ENCODE measurements at places on chromosomes 7 and 10. TPM values are rescaled to one million over a fixed set of nuclear protein-coding genes. Genes with fewer than 3 reads are reported as not detected.

GRCh38 chr7:27030393-27031050 is 65.3 kb downstream of the HOXA1 start:
- DNase-seq, result no peak

DNA sequence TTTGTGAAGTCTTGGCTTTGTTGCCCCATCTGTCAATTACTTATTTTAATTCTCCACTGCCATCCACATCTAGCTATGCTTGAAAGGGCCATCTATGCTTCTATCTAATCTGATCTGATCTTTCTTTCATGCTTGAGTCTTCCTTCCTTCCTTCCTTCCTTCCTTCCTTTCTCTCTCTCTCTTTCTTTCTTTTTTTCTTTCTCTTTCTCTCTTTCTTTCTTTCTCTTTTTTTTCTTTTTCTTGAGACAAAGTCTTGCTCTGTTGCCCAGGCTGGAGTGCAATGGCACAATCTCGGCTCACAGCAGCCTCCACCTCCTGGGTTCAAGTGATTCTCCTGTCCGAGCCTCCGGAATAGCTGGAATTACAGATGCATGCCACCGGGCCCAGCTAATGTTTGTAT is 11.3 kb downstream of the TFR2 start:
- DNase-seq, result no peak

DNA sequence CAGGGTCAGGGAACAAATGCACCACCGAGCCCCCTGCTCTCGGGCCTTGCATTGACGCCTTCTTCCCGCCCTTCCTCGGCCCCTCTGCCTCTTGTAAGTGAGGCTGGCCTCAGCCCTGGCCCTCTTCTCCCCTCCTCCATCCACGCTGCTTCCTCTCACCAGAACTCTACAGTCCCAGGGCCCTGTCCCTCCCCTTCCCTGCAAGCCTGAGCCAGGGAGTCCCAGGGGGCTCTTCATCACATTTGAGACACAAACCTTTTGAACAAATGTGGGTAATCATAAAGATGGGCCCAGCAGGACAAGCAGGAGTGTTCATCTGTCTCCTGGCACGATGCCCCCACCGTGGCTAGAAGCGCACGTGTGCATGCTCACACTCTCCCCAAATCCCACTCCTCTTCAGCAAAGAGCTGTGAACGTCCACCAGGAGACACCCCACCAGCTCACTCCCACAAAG is 57.7 kb downstream of the SLIT1 start:
- no peak for DNase-seq

DNA sequence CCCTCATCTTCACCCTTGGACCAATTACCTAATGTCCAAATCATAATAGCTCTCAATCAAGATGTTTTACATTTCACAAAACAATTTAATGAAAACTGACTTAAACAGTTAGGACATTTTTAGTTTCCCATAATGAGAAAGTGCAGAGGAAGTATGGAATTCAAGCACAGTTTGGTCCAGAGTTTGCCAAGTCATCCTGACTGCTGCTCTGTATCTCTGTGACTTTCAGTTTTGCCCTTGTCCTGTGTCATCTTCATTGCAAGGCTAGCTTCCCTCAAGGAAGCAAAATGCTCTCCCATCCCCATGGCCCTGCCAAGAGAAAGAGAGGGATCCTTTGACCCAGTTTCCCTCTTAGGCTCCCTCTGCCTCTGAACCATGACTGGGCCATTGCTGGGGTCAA is 7.9 kb upstream of the PLEKHS1 start:
- DNase-seq, result no peak

GRCh38 chr10:131901181-131901829 is 497 bp downstream of the PPP2R2D start:
- no peak for DNase-seq

- no peak for DNase-seq
These were observed 1.5 kb downstream of the KMT2E start for GRCh38 chr7:105015390-105015965.

DNA sequence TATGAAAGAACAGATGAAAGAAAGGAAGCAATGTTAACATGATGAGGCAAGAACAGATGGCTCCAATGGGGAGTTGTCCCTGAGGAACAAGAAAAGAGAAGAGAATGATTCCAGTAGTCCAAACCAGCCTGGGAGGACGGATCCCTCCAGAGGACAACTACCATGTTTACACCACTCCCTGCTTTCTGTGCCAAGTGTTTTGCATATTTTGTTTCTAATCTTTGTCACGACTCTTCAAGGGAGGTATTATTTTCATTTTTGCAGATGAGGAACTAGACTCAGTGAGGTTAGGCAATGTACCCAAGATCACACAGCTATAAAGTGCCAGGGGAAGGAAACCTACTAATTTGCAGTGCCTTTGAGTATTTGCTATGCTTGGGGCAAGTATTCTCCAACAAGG is 116.2 kb downstream of the PARP12 start:
- DNase-seq, result no peak

DNA sequence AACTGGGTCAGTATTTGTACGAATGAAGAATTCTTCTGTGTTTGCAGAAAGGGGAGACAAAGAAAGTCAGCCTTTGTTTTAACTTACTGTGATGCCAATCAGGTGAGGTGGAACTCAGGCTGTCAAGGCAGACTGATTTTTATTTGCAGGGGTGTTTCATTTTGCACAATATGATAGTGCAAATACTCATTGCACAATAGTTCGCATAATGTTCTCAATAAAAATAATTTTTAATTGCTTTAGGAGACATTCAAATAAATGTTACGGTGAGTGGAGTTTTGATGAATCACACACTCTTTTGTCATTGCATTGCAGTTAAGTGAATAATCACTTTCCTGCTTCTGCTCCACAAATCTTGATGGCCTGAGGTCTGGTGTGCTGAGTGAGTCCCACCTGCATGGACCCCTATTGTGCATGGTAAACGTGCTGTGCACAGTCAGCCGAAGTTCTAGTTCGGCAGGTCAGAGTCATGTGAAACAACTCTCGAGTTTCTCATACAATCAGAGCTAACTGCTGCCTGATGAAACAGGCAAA is 141.3 kb upstream of the FZD8 start:
- no peak for DNase-seq

DNA sequence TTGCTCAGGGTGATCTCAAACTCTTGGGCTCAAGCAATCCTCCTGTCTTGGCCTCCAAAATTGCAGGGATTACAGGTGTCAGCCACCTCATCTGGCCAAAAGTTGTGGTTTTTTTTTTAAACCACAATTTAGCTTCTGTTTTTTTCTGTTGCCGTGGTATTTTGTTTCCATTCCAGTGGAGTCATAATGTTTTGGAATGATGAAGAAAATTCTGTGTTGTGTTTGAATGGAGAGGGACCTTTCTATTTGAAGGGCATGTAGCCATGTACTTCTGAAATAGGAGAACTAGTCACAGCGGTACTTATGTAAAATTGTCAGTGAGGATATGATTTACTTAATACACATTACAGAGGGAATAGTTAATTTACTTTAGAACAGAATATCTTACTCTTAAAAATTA is 201.3 kb downstream of the ARL4A start:
- DNase-seq, result no peak

DNA sequence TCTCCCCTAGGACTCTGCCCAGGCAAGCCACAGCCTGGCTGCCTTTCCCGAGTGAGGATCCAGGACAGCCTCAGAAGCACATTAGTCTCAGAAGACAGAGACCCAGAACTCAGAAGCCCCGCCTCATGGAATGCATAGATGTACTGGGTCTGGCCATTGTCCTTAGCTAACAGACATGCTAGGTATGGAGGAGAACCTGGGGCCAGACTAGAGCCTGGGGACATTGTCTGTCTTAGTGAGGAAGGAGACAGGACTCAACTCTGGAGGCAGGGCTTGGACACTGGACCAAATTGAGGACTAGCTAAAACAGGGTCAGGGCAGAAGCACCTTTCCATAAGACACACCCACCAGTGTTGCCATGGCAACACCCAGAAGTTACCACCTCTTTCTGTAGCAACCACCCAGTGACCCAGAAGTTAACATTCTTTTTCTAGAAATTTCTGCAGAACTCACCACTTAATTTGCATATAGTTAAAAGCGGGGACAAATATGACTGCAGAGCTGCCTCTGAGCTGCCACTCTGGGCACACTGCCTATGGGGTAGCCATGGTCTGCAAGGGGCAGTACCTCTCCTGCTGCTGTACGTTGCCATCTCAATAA is 27.5 kb downstream of the TLX1 start:
- no peak for DNase-seq

GRCh38 chr10:80200687-80201086 is 4.7 kb downstream of the ANXA11 start:
- DNase-seq, result no peak

- DNase-seq, result no peak
These were observed 185.0 kb downstream of the PDE1C start for GRCh38 chr7:31885171-31885570.

DNA sequence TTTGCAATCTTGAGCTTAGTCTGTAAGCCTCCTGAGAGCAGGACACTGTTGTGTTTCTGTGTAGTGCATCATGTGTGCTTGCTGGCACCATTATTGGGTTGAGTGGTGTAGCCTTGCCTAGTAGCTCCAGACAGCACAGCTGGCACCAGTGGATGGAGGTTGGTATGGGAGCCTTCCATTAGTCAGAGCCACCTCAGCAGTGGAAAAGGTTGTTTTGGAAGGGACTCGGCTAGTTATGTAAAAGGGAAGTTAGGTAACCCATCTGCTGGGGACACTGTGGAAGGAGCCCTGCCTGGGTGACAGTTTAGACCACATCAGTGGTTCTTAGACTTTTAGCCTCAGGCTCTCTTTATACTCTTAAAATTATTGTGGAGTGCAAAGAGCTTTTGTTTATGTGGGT is 16.3 kb downstream of the MINDY4 start:
- DNase-seq, result no peak

DNA sequence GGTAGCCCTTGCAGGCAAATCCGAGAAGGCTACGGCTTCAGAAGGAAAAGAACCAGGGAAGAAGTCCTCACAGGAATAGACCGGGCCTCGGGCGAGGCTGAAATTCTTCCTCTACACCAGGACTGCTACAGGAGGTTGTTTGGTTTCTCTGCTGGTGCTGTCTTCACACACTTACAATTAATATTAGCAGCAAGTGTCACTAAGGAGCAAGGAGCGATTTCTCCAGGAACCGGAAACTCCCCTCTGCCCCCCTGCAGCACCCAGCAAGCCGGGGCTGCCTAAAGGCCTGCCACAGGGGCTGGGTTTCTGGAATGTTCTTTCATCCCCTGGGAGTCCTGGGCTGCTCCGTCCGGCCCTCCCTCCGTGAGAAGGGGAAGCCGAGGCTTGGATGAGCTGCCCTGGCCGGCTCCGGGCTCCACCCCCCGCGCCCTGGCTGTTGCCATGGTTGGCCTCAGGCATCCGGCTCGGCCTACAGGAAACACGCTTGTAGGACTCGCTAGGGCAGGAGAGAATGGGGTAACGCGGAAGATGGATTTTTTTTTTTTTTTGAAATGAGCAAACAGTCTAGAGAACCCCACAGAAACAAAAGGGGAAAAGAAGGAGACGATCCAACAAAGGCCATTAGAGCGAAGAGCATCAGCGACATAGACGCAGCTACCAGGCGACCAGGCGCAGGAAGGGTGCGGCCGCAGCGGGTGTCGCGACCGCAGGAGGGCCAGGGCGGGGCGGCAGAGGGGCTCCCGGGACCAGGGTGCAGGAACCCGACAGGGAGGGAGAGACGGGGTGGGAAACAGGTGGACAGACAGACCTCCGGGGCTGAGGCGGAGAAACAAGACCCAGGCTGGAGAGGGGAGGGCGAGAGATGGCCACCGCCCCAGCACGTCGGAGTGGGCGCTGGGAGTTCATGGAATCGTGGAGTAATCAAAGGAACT is 33.0 kb downstream of the EN2 start:
- no peak for DNase-seq

GRCh38 chr7:51430480-51431086 is 114.0 kb upstream of the COBL start:
- no peak for DNase-seq

DNA sequence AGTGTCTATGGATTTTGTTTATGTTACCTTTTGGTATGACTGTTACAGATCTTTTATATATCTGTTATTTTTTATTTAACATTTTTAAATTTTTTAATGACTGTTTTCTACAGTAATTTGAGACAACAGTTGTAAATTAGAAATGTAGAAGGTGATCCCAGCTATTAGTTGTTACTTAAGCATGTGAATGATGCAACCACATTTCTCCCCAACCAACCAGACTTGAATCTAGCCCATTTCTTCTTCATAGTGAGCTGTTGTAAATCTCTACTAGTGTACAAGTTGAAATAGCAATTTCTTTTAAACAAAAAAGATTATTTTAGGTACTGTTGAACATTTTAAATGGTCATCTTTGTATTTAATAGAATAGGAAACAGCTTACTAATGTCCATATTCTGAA is 18.0 kb downstream of the TMEM106B start:
- no peak for DNase-seq

GRCh38 chr7:152975076-152975475 is 215.5 kb downstream of the ACTR3B start:
- DNase-seq, result no peak

GRCh38 chr10:53162856-53163255 is 390.3 kb upstream of the MBL2 start:
- no peak for DNase-seq

DNA sequence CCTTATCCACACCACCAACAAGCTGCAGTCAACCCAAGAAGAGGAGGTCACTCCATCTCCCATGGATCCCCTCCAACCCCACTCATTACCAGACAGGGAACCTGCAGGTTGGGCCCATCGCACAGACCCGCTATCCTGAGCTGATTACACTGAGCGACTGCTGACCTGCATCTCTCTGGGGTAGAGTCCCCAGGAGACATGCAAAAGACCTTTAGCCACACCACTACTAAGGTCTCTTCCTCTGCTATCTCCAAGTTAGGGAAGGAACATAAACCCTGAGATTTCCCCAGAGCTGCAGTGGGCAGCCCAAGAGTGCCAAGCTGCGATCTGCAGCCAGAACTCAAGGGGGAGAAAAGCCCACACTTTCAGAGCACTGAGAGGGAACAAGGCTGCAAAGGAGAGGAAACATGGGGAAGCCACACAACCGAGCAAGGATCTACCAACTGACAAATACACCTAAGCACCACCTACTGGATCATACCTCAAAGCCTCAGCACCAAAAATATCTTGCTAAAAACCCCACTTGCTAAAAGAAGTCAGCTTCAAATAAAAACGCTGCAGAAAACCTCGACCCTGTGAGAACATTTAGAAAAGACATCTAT is 298.2 kb downstream of the SORCS1 start:
- DNase-seq, result no peak

DNA sequence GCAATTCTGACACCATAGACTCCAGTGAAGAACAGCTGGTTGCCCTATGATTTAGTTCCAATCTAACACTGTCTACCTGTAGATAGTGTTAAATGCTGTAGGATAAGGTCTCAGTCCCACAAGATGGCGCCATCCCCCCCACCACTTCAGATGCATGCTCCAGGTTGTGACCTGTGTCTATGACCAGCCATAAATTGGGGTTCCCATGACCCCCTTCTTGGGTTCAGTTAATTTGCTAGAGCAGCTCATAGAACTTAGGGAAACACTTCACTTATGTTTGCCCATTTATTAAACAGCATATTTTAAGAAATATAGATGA is 13.1 kb downstream of the CCSER2 start:
- no peak for DNase-seq

Gene NKX2-3
- polyA plus RNA-seq, result not detected

Gene LARP4B
- polyA plus RNA-seq, result 46.3 TPM

Gene RBM28
- 37.9 TPM for polyA plus RNA-seq

Gene MXI1
- polyA plus RNA-seq, result 48.7 TPM

Gene FAM131B
- 3.0 TPM for polyA plus RNA-seq

Gene NRG3
- 10.9 TPM for polyA plus RNA-seq

Gene CD36
- polyA plus RNA-seq, result 152 TPM

Gene PDE6C
- 0.24 TPM for polyA plus RNA-seq
